MG63 (cell line): ENCODE measurements at places on chromosomes 3 and 15. TPM values are rescaled to one million over a fixed set of nuclear protein-coding genes. Genes with fewer than 3 reads are reported as not detected.

- peak; percentile 63 for DNase-seq
Observed at GRCh38 chr3:179967622-179968021, 69.1 kb downstream of the PEX5L start.

- DNase-seq, result no peak
Observed at GRCh38 chr3:77040926-77041722, 1.2 kb downstream of the ROBO2 start.

- no peak for DNase-seq
Observed at GRCh38 chr3:192419312-192419711, 308.0 kb downstream of the FGF12 start.

GRCh38 chr3:59677747-59678702, 628.2 kb upstream of the CFAP20DC start:
- DNase-seq, result no peak

GRCh38 chr3:195207731-195208130, 63.2 kb downstream of the XXYLT1 start:
- no peak for DNase-seq

- no peak for DNase-seq
Observed at GRCh38 chr3:71309342-71309741, 274.2 kb downstream of the FOXP1 start.

- peak; percentile 72 for DNase-seq
Observed at GRCh38 chr3:137970914-137971831, 38.8 kb upstream of the CLDN18 start.

- no peak for DNase-seq
Observed at GRCh38 chr3:36729204-36730056, 34.9 kb downstream of the DCLK3 start.

DNA sequence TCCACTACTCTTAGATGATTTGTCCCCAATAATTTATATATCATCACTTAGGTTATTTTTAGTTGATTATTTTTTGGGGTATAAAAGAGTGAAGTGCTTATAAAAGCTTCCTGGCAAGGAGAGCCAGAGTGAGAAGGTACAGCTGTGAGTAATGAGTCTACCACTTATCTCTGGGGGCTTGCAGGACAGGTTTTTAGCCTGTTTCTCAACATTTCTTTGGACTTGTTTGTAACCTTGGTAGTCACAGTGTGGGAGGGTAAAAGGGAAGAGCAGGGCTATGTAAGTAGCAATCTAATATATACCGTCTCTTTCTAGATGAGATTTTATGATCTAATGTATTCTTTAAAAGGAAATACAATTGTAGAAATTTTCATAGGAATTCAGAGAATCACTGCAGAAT, 321.3 kb upstream of the GOLIM4 start:
- no peak for DNase-seq

UROC1 gene
- not detected in 2 replicates for total RNA-seq

ST8SIA2 gene
- not detected in 2 replicates for total RNA-seq

PLA2G4D gene
- total RNA-seq, result not detected in 2 replicates

TEX9 gene
- total RNA-seq, result 4.3 TPM in 1 of 2 replicates, not detected in the other
